A549 treated with CpdA at 1 μM for 4 hours (cell line): ENCODE measurements at places on chromosomes 16 and 17. TPM values are rescaled to one million over a fixed set of nuclear protein-coding genes. Genes with fewer than 3 reads are reported as not detected.

Gene CTRB2
- not detected in 5 replicates for total RNA-seq

Gene KAT8
- total RNA-seq = 34.5 to 39.9 TPM (median 37.7 TPM) in 5 replicates

Gene IRX3
- 3.2 to 4.8 TPM (median 4.4 TPM) in 5 replicates for total RNA-seq

Gene CHAD
- total RNA-seq = not detected in 5 replicates

Gene MYH8
- not detected in 5 replicates for total RNA-seq

Gene TERB1
- total RNA-seq = 0.07 TPM in 1 of 5 replicates, not detected in the others

Gene KRTAP1-5
- total RNA-seq = 0.12 TPM in 1 of 5 replicates, not detected in the others

Gene CPNE2
- 37.0 to 47.1 TPM (median 43.3 TPM) in 5 replicates for total RNA-seq

Gene KCNH4
- total RNA-seq = 0.28 to 0.61 TPM (median 0.49 TPM) in 5 replicates

Gene ZNF48
- 10.4 to 14.2 TPM (median 12.3 TPM) in 5 replicates for total RNA-seq

Gene COIL
- 17.5 to 22.7 TPM (median 17.8 TPM) in 5 replicates for total RNA-seq
